GM04503 (cell line): ENCODE measurements at places on chromosomes 7 and 10.

DNA sequence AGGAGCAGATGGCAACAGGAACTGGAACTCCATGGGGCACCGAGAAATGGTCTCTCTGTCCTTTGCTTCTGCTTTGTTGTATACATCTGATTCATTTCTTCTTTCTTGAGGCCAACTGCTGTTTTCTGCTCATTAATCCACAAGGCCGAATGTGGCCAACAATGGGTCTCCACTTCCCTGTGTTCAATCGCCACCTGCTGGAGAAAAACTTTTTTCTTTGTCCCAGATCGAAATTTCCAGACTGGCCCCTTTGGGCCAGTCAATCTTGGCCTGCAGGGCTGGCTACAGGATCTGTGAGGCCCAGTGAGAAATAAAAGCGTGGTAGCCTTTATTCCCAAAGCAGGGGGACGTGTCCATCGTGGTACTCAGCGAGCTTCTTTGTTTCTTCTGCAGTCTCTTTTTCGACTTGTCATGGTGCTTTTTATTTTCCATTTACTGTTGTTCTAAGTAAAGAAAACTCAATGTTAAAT is 58.8 kb downstream of the PARP12 start:
- peak; percentile 13 for DNase-seq

GRCh38 chr10:125149036-125149679 is 11.2 kb downstream of the CTBP2 start:
- DNase-seq: no peak

GRCh38 chr7:152512706-152513105 is 76.9 kb upstream of the KMT2C start:
- no peak for DNase-seq

DNA sequence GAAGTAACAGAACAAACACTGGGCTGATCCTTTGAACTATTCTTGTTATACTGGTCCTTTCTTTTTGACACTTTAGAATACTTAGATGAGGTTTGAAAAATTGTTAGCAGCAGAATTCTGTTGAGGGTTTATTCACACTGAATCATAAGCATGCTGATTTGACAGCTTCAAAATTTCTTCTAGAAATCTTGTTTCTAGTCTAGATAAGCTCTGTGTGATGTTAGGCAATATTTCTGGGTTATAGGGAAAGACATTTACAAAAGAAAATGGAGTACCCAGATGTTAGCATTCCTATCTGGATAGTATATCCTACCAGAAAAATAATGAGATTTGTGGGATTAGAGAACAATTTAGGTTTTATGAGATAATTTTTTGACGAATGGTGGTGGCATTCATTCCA is 12.1 kb downstream of the CSTF2T start:
- no peak for DNase-seq

DNA sequence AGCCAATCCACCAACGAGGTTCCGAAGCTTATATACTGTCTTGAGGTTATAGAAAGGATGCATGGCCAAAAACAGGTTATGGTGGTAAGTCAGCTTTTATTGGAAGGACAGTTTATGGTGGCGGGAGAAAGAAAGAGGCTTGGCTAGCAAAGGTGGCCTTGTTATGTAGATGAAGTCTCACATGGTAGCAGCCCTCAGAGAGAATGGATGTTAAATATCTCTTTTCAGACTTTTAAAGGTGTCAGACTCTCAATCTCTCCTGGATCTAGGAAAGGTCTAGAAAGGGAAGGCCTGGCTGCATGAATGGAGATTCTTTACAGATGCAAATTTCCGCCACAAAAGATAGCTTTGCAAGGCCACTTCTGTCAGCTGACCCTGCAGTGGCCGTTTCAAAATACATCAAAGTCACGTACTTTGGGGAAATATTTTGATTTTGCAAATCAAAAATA is 333.8 kb downstream of the GALNT17 start:
- no peak for DNase-seq
